ENCODE measurements at places on chromosomes 4 and X.

- DNase-seq: no peak
These were observed 101.1 kb upstream of the PRR32 start for GRCh38 chrX:126718440-126718839.

- DNase-seq: no peak
These were observed 933.0 kb upstream of the LCORL start for GRCh38 chr4:18954538-18954937.

DNA sequence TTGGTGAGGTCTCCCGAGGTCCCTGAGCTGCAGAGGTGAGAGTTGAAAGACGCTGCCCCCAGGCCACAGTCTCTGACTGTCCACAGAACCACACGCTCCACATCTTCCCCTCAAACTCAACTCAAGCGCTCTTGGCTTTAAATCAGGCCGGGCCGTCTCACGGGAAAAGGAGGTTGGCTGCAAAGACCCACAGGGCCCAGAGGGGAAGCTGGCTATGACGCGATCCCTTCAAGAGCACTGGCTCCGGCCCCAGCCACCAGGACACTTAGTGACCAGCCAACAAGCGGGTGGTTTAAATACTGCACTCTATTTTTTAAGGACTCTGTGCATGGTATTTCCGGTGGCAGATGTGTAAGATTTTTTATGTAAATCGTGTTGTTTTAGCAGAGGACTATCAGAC is 19.9 kb downstream of the LRPAP1 start:
- DNase-seq: no peak

- DNase-seq: no peak
These were observed 526.0 kb downstream of the TLL1 start for GRCh38 chr4:166399021-166399420.

DNA sequence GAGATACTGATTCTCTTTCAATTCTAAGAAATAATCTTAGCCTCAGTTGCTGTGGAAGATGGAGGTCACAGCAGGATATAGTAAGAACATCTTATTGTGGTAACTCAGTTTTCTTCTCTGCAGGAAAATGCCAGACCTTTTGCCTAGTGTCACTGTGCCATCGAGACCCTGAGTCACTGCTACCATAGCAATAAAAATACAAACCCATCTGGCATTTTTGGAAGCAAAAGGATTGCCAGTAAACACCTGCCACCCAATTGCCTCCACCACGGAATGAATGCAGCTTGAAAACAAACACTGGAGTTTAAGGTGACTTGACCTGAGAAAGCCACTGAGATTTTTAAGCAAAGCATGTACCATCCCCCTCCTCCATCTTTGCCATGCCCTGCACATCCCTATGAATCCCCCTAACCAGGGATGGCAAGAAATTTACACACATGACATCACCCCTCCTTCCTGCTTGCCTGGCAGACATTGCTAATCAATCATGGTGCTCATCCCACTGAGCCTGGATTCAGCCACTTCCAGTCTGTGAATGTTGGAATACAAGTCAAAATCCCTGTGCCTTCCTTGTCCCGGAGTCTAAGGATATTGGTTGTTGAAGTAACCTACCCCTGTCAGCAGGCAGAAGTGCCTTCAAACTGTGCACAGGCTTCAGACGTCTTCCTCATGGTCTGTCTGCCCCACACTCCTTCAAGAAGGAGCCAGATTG is 59.6 kb upstream of the MAMLD1 start:
- no peak for DNase-seq

- no peak for DNase-seq
These were observed 777 bp upstream of the WDFY3 start for GRCh38 chr4:84967243-84967690.

- no peak for DNase-seq
These were observed 1106.0 kb downstream of the STIM2 start for GRCh38 chr4:27966664-27967063.

GRCh38 chrX:151675121-151675746 is 20.0 kb upstream of the PRRG3 start:
- DNase-seq: no peak

DNA sequence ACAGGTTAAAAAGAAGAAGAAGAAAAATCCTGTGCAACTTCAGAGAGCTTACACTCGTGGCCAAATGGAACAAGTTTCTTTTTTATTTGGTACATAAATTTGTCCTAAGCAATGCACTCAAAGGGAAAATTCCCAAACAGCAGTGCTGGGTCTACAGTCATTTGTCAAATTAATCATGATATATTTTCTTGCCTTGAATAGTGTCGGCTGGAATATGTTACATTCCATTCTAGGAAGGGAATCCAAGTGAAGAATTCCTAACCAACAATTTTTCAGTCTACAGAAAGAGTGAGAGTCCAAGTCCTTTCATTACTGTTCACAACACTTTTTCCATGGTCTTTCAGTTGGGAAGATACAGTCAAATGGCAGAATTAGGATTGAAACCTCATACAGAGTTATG is 63.9 kb downstream of the HAND2 start:
- no peak for DNase-seq

GRCh38 chr4:62544428-62544827 is 1344.3 kb downstream of the ADGRL3 start:
- no peak for DNase-seq

- no peak for DNase-seq
These were observed 3.4 kb upstream of the SLC35A2 start for GRCh38 chrX:48914593-48915493.

DNA sequence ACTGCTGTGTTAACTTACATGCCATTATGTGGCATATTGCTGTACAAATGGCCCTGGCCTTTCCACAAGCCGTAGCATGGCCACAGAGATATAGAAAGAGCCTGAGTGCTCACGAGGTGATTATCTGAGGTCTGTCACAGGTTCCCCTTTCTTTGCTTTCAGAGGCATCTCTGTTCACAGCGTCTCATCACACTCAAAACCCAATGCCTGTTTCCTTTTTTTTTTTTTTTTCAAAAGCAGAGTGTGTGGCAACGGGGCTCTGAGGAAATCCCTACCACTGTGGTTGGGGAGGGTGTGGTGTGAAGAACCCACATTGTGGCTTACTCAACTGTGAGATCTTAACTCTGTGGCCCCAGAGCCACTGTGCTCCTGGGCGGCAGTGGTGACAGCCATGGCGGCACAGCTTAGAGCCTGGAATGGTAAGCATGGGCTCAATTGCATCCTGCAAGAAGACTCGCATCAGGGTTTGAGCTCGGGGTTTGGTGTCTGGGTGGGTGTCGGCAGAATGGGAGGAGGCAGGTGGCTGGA is 30.8 kb downstream of the RTL5 start:
- DNase-seq: no peak

GRCh38 chr4:4427886-4428285 is 41.0 kb downstream of the NSG1 start:
- DNase-seq: no peak

- no peak for DNase-seq
These were observed 3.3 kb downstream of the RBM47 start for GRCh38 chr4:40626183-40626990.

GRCh38 chrX:41258226-41258625 is 75.7 kb upstream of the DDX3X start:
- DNase-seq: no peak

DNA sequence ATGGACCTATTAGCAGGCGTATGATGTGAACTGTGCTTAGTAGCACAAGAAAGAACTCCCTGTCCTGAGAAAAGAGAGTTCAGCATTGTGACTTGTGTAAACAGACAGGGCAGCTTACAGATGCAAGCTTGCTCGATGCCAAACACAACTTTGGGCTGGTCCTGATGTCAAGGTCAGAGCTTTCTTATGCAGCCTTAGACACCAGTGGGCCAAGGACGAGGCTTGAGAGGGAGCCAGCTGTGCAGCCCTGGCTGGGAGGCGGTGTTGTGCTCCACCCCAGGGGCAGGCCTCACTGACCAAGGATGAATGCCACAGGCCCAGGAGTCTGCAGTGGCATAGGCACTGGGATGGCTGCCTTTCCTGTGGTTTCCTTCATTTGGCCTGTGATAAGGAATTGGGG is 35.4 kb downstream of the JADE1 start:
- DNase-seq: no peak

GRCh38 chr4:128604840-128605239 is 204.7 kb upstream of the JADE1 start:
- DNase-seq: no peak

GRCh38 chr4:28548594-28548993 is 1688.0 kb downstream of the STIM2 start:
- DNase-seq: no peak

DNA sequence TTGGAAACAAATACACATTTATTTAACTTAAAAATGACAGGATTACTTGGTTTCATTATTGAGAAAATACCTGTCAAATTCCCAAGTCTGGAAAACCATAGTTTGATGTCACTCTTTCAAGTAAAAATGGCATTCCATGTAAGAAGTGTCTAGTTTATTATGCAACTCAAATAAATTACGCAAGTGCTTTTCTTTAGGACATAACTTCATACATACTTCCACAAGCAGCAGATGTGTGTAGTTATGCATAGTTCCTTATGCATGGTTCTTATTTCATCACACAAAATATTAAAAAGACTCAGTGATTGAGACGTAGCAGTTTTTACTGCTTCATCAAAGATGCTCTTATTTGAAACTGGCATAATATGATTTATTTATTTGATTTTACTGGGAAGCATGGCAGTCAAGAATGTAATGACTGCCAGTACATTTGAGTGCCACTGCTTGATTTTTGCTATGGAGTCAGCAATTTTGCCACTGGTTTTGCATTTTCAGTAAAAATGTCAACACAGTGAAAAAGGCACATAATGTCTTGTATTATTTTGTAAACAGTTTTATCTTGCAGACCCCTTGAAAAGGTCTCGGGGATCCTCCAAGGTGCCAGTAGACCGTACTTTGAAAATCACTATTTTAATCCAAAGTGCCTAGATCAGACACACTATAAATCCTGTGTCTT is 62.1 kb downstream of the CLCN3 start:
- no peak for DNase-seq

GRCh38 chr4:104772849-104773248 is 278.2 kb upstream of the CXXC4 start:
- no peak for DNase-seq

GRCh38 chr4:137694138-137694537 is 161.8 kb upstream of the PCDH18 start:
- no peak for DNase-seq

DNA sequence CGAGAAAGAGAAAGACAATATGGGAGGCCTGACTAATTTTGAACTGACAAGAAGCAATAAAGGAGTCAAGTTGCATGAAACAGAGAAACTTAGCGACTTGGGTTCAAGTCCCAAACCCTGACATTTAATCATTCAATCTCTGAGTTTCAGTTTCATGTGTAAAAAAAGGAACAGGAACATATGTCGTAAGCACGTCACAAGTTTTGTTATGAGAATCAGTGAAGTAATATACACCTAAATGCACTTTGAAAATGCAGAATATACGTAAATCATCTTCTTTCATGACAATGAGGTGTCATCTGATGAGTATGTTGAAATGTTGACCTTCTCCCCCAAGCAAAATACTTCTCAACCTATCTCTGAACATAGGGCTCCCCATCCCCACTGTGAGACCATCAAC is 10.4 kb downstream of the ACOT9 start:
- DNase-seq: no peak

DNA sequence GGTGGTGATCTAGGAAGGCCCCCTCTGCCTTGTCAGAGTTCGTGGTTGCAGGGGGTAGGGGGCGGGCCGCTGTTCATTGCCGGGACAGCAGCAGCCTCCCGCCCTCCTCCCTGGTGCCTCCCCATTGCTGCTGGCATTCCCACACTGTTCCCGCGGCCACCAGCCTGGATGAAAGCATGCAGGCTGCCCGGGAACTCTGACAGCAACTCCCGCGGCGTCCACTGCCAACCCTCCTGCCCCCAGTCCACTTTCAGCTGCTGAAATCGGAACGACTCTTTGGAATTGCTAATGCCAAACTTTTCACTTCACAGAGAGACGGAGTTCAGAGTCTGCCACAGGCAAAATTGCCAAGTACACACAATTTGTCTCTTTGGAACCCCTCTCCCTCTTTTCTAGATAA is 121.9 kb downstream of the BEND2 start:
- no peak for DNase-seq

DNA sequence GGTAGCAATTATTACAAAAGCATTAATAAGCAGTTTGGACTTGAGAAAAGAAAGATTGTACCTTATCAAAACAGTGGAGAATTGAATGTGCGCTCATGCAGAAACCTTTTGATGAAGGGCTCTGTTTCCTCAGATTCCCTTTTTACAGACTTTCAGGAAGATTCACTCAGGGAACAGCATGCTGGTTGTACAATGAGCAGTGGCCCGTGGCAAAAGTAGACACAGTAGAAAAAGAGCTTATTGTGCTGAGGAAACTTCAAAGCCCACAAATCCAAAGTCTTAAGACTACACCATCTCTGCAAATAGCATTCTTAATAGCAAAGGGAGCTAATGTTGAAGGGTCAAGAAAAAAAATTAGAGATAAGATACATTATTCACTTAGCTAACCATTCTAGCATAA is 858.9 kb downstream of the PDHA2 start:
- no peak for DNase-seq

GRCh38 chr4:162131256-162131655 is 32.5 kb downstream of the FSTL5 start:
- DNase-seq: no peak

DNA sequence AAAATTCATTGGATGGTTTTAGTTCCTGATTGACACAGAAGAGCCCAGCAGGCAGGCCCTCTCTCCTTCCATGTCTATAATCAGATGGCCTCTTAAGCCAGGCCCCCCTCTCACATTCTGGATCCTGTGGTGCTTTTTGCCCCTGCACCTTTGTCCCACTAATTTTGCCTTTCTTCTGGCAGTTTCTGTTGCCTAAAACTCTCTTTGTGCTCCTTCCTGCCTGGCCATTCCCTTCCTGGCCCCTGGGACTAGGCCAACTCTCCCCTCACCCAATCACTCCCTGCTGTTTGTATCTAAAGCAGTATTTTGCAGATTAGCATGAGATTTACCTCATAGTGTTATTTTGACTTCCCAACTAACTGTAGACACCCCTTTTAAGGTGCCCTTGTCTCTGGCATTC is 42.7 kb upstream of the DDX3X start:
- DNase-seq: no peak

GRCh38 chrX:118990512-118991227 is 16.3 kb downstream of the LONRF3 start:
- no peak for DNase-seq

GRCh38 chrX:129565046-129565650 is 25.1 kb downstream of the OCRL start:
- no peak for DNase-seq

- DNase-seq: no peak
These were observed 24.4 kb downstream of the DCX start for GRCh38 chrX:111387470-111388070.

- no peak for DNase-seq
These were observed 56.2 kb downstream of the SMIM20 start for GRCh38 chr4:25970226-25970675.

DNA sequence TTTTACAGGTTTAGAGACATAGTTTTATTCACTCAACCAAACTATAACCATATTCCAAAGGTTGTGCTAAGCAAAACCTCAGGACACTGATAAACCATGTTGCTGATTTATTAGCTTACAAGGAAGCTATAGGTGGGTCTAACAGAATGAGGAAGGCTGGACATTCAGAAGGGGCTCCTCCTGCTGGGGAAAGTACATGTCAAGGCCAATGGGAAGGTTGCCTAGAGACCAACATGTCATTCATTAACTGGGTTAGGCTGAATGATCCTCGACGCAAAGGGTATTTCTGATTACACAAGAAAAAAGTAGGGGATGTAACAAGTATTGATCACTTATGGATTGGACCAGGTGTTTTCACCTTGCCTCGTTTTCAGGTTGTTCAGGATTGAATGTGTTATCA is 30.3 kb downstream of the SLC10A6 start:
- no peak for DNase-seq

GRCh38 chrX:12865359-12865758 is 1.5 kb upstream of the TLR7 start:
- DNase-seq: no peak

GRCh38 chr4:3207531-3208037 is 41.4 kb upstream of the MSANTD1 start:
- no peak for DNase-seq

All from 8988T (cell line).